ENCODE measurements at places on chromosomes 7 and 10. TPM values are rescaled to one million over a fixed set of nuclear protein-coding genes. Genes with fewer than 3 reads are reported as not detected.

The HPSE2 gene
- total RNA-seq, result 2.5 TPM

The ZNF722 gene
- not detected for total RNA-seq

The ZNF273 gene
- 7.6 TPM for total RNA-seq

The IFIT1B gene
- total RNA-seq, result not detected

The CCDC136 gene
- total RNA-seq, result 34.6 TPM

The SKAP2 gene
- 50.8 TPM for total RNA-seq

- H3K4me1 ChIP-seq, result no peaks in the 10 kb centered on the region
- no peaks in the 10 kb centered on the region for H3K27me3 ChIP-seq
- H3K27ac ChIP-seq, result no peak overlapping the region
- no peak overlapping the region for H3K4me3 ChIP-seq
Measured at GRCh38 chr10:129715805-129716204, 248.3 kb downstream of the EBF3 start.

DNA sequence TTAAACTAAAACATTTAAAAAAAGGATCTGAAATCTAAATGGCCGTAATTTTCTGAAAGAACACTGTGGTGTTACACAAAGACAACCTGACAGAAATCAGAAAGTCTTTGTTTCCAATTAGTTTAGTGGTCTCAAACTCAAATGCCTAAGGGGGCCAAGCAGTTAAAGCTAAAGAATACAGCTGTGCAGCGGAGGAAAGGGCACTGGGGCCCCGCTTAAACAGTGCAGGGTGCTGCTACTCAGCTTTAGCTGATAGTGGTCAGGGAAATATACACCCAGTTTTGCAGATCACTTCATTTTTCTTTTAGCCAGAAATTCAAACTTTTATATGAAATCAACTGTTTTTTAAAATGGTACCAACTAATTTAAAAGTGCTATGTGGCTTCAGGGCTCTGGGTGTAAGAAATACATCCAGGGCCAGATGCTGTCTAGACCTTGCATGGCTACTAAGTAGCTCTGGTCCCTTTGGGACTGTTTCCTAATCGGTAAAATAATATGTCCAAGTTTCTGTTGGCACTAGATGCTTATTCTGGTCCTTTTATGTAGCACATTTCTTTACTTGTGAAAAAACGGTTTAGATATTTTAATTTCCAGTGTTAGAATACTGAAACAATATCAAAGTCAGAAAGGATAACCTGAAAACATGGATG lies 161.8 kb upstream of the LAMB4 start:
- no peak for DNase-seq
- H3K27ac ChIP-seq, result no peak overlapping the region
- peaks cover 24% of the 10 kb centered on the region for H3K4me1 ChIP-seq
- H3K27me3 ChIP-seq, result no peaks in the 10 kb centered on the region

DNA sequence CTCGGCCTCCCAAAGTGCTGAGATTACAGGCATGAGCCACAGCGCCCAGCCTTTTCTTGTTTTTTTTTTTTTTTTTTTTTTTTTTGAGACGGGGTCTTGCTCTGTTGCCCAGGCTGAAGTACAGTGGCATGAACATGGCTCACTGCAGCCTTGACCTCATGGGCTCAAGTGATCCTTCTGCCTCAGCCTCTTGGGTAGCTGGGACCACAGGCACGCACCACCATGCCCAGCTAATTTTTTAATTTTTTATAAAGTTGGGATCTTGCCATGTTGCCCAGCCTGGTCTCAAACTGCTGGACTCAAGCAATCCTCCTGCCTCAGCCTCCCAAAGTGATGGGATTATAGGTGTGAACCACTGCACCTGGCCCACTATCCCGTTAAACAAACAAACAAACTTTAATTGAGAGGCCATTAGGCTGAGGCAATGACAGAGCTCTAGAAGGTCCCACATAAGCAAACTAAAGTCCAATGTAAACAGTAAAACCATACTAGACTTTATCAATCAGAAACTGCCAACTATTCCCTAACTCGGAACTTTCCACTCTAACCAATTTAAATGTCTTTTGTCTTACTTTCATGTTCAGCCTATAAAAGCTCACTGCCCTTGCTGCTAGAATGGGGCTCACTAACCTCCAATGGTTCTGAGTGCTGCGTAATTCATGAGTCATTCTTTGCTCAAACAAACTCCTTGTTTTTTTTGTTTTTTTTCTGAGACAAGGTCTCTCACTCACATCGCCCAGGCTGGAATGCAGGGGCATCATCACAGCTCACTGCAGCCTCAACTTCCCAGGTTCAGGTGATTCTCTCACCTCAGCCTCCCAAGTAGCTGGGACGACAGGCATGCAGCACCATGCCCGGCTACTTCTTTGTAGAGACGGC lies 1.9 kb downstream of the DHX32 start:
- no peak overlapping the region for H3K27ac ChIP-seq
- DNase-seq, result no peak
- H3K36me3 ChIP-seq, result peaks cover 55% of the 10 kb centered on the region

- H3K27ac ChIP-seq, result no peak overlapping the region
- peaks cover 4% of the 10 kb centered on the region for H3K27me3 ChIP-seq
- no peak for DNase-seq
- no peaks in the 10 kb centered on the region for H3K36me3 ChIP-seq
- no peaks in the 10 kb centered on the region for H3K4me1 ChIP-seq
Measured at GRCh38 chr7:151844071-151844824, 32.7 kb downstream of the PRKAG2 start.

GRCh38 chr7:155069992-155070751 lies at the start of gene HTR5A:
Gene HTR5A, plus strand, starts transcription at chr7:155070324. Its CDS starts 576 bp downstream, at chr7:155070900.
- peaks cover 55% of the 10 kb centered on the region for H3K27me3 ChIP-seq
- no peak within 1 kb of the TSS for H3K4me3 ChIP-seq
- no peaks in the 10 kb centered on the region for H3K36me3 ChIP-seq
- H3K27ac ChIP-seq, result no peak within 1 kb of the TSS
- DNase-seq, result peak; percentile 91

GRCh38 chr10:95833042-95833610 lies 74.6 kb upstream of the CC2D2B start:
- H3K27ac ChIP-seq, result no peak overlapping the region
- DNase-seq, result no peak
- H3K4me3 ChIP-seq, result no peak overlapping the region
- no peaks in the 10 kb centered on the region for H3K36me3 ChIP-seq

GRCh38 chr7:66055321-66055956 lies 20.2 kb upstream of the ASL start:
- no peak for DNase-seq
- H3K36me3 ChIP-seq, result no peaks in the 10 kb centered on the region
- H3K4me1 ChIP-seq, result peaks cover 5% of the 10 kb centered on the region
- no peak overlapping the region for H3K27ac ChIP-seq

- H3K4me1 ChIP-seq, result peaks cover 6% of the 10 kb centered on the region
- H3K27ac ChIP-seq, result no peak overlapping the region
- DNase-seq, result peak; percentile 33
- H3K4me3 ChIP-seq, result no peak overlapping the region
Measured at GRCh38 chr7:101410743-101411507, 48.2 kb downstream of the COL26A1 start.

- no peaks in the 10 kb centered on the region for H3K36me3 ChIP-seq
- no peak overlapping the region for H3K27ac ChIP-seq
- no peaks in the 10 kb centered on the region for H3K27me3 ChIP-seq
- no peak for DNase-seq
- no peak overlapping the region for H3K4me3 ChIP-seq
Measured at GRCh38 chr10:91708174-91708861, 75.4 kb upstream of the PPP1R3C start.

DNA sequence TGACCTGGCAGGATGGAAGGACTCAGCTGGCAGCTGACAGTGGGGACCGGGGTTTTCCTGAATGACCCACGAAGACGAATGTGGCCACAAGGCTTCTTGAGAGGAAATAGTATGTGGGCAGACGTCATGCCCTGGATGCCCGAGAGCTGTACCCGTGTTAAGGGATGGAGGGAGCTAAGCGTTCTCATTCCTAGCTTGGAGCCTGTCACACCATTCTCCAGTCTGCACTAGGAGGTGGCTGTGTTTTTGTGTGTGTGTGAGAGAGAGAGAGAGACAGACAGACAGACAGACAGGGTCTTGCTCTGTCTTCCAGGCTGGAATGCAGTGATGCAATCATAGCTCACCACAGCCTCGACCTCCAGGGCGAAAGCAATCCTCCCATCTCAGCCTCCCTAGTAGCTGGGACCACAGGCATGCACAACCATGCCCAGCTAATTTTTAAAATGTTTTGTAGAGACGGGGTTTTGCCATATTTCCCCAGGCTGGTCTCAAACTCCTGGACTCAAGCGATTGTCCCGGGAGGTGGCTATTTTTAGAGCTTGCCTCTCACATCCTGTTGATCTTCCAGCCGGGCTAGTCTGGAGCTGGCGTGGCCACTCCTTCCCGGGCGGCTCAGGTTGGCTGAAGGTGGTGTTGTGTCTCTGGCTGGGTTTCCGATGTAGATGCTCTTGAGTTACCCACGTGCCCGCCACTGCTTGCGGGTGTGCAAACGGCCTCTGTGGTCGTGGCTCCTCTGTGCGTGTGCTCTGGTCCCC lies 2.1 kb downstream of the AMZ1 start:
- no peaks in the 10 kb centered on the region for H3K36me3 ChIP-seq
- peaks cover 7% of the 10 kb centered on the region for H3K4me1 ChIP-seq
- peaks cover 56% of the 10 kb centered on the region for H3K27me3 ChIP-seq
- no peak overlapping the region for H3K27ac ChIP-seq

GRCh38 chr7:148110097-148110868 lies 480.3 kb upstream of the C7orf33 start:
- peaks cover 3% of the 10 kb centered on the region for H3K27me3 ChIP-seq
- no peak overlapping the region for H3K27ac ChIP-seq
- DNase-seq, result no peak
- H3K4me1 ChIP-seq, result no peaks in the 10 kb centered on the region

DNA sequence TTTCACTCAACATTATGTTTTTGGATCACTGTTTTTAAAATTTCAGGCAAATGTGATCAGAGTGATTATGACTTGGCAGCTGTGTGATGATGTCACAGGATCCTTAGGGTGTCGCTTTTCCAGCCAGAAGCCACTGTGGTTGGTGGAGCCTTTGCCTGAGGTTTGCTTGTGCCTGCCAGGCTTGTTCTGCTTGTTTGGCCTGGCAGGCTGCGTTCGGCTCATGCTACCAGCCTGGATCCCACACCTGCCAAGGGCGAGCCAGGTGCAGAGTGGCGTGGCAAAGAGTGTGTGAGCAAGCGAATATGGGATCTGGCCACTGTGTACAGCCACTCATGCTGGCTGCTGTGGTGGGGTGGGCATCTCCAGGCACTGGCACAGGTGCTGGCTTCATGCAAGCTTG lies 55.7 kb downstream of the ADK start:
- no peaks in the 10 kb centered on the region for H3K4me1 ChIP-seq

- peaks cover 40% of the 10 kb centered on the region for H3K4me1 ChIP-seq
- no peaks in the 10 kb centered on the region for H3K27me3 ChIP-seq
- peak; percentile 90 for DNase-seq
- peaks cover 8% of the 10 kb centered on the region for H3K36me3 ChIP-seq
- H3K4me3 ChIP-seq, result peak overlapping the region; percentile 72
- peak overlapping the region; percentile 91 for H3K27ac ChIP-seq
Measured at GRCh38 chr7:45923290-45923689, 2.2 kb upstream of the IGFBP3 start.

DNA sequence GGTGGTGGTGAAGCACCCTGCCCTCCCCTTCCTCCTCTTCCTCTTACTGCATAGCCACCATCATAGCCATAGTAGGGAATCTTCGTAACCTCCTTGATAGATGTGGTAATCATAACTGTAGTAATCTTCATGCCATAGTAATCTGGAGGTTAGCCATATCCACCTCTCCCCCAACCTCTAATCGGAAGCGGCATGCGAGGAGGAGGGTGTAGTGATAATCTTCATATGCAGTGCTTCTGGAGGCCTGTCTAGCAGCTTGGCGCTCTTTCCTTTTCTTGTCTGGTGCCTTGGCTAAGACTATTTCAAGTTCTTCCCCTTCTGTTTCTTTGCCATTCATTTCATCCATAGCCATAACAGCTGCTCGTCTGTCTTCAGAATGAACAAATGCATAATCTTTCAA lies 90.9 kb downstream of the MLLT10 start:
- peaks cover 35% of the 10 kb centered on the region for H3K4me1 ChIP-seq
- no peak overlapping the region for H3K4me3 ChIP-seq
- peaks cover 26% of the 10 kb centered on the region for H3K36me3 ChIP-seq
- peak overlapping the region; percentile 71 for H3K27ac ChIP-seq
- no peaks in the 10 kb centered on the region for H3K27me3 ChIP-seq

- no peak overlapping the region for H3K27ac ChIP-seq
- H3K4me1 ChIP-seq, result no peaks in the 10 kb centered on the region
- no peak overlapping the region for H3K4me3 ChIP-seq
- no peak for DNase-seq
- no peaks in the 10 kb centered on the region for H3K27me3 ChIP-seq
Measured at GRCh38 chr7:34332006-34332405, 326.0 kb upstream of the NPSR1 start.

DNA sequence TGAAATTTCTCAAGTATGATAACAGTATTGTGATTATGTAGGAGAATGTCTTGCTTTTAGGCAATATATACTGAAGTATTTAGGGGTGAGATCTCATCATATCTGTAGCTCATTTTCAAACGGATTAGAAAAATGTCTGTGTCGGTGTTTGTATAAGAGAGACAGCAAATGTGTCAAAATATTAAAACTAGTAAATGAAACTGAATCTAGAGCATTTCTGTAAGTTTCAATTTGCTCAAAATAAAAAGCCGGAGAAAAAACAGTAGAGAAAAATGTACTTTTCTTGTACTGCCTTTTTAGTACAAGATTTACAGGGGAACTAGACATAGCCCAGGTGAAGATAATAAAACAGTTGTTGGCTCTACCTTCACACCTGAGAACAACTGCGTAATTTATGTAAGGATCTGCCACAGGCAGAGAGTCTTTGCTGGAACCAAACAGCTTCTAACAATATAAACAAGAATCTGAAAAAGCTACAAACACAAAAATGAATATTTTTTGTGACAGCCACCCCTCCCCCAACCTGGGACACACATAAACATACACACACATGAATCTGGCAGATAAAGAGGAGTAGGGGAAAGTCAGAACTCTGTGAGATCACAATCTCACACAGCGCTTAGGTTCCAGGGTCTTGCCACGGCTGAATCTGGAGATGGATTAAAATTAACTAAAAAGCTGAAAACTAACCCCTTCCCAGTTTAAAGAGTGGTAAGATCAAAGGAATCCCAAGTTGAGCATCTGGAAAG lies 153.3 kb downstream of the AVL9 start:
- no peaks in the 10 kb centered on the region for H3K27me3 ChIP-seq
- H3K4me3 ChIP-seq, result no peak overlapping the region
- no peak for DNase-seq
- H3K4me1 ChIP-seq, result no peaks in the 10 kb centered on the region
- no peak overlapping the region for H3K27ac ChIP-seq
